ENCODE measurements at places on chromosomes 2 and 18.

- DNase-seq: no peak
Measured at GRCh38 chr2:18251486-18251885, 309.0 kb downstream of the RDH14 start.

DNA sequence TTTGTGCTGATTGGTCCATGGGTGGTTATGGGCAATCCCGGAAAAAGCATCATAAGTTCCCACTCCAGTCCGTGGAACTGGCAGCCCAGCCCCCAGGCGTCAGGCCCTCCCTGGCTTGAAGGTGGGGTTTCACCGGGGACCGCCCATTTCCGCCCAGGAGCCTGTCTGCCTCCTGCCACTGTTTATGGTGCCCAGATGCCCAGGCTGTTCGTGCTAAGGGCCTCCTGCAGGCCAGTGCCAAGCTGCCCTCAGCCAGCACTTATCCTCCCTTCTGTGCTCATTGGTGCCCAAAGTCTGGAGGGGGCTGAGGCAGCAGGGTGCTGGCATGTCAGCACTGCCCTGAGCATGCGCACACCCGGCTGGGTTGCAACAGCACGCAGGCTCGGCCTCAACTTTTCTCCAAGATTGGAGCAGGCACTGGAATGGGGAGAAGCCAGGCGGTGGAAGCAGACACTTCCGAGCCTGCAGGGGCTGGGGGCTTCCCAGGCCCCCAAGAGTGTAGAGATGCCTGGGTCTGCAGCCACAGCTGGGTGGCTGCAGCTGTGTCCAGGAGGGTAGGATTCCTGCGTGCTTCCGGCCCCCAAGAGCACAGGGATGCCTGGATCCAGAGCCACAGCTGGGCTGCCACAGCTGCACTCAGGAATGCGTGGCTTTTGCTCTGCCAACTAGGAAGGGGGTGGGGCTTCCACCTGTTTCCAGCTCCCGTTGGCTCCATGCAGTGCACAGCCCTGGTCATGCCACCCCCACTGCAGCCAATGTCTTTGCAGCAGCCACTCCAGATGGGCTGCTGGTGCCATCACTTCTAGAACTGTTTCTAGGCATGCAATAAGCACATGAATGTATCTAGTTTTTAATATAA, 74.0 kb downstream of the AGPS start:
- DNase-seq: no peak

DNA sequence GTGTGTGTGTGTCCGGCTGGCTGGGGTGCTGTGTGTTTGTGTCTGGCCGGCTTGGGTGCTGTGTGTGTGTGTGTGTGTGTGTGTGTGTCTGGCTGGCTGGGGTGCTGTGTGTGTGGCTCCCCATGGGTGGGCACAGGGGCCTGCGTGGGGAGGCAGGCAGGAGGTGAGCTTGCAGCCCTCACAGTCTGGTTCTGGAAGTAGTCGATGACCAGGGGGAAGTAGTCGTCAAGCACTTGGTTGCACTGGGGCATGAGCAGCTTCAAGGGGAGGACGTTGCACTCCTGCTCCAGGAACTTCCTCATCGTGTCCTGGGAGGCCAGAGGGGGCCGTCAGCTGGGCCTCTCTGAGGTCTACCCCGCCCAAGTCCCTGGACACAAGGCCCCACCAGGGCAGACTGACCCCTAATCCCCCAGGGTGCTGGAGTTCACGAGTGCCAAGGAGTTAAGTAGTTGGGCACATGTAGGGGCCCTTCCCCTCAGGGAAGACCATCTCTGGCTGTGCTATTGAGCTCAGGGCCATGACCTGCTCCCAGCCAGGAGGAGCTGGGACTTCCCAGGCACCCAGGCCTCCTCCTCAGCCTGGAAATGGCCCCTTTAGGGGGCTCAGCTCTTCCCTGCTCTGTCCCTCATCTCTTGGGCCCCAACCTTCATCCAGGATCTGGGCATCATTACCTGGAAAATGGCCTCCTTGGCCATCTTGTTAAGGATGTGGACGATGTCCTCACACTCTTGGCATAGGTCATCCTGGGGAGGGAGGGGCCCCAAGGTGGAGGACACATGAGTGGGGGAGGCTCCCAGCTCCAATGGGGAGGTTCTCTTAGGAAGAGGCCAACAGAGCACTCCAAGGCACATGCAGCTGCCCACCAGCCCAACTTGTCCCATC, 1.3 kb downstream of the SFTPB start:
- no peak for DNase-seq

DNA sequence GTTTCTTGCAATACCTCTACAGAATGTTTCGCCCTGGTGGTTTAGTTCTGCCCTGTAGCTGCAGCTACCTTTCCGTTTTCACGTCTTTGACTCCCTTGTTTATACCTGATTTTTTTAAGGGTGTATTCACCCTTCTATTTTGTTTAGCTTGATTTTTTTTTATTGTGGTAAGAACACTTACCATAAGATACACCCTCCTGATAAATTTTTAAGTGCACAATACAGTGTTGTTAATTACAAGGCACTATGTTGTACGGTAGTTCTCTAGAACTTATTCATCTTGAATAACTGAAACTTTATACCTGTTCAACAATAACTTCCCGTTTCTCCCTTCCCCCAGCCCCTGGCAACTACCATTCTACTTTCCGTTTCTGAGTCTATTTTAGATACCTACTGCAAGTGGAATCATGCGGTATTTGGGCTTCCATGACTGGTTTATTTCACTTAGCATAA, 48.9 kb upstream of the NABP1 start:
- DNase-seq: no peak

DNA sequence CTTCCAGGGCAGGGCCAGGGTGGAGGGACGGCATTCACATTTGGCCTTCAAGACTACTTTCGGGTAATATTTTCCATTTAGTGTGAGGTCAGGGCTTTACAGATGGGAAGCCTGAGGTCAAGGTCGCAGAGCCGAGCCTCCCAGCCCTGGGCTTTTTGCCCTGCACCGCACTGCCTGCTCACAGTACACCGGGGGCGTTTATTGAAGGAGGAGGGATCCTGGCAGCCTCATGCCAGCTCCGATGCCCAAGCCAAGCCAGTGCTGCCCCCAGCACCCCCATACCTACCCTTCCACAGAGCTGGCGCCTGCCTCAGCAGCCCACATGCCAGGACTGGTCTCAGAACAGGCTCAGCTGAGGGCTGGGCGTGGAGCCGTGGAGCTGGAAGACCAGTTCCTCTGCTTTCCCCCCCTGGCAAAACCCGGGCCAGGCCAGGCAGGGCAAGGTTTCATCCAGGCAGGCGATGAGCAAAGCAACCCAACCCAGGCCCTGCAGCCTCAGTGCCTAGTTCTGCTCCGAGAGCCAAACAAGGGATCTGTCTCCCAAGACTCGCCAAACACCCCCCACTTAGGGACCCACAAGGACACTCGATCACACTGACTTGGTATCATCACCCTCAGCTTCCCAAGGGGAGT, 11.9 kb downstream of the SDC1 start:
- no peak for DNase-seq

DNA sequence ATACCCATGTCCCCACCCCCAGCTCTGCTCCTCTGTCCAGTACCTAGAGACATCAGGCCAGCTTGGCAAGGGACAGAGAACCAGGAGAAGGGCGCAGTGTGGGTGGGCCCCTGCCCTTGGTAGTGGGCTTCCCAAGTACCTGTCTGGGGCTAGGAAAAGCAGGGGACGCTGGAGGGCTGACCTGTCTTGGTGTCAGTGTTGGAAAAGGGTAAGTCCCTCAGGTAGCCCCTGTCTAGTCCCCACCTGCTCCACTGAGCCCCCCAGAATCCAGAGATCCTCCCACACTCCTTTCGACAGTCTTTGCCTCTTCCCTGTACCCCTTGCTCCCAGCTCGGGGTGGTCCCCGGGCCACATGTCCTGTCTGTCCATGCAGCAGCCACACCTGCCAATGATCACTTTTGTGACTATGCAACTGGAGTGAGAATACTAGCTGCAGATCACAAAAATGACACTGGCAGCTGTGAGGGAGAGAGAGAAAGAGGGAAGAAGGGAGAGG, 14.6 kb downstream of the DNAJB2 start:
- DNase-seq: no peak

DNA sequence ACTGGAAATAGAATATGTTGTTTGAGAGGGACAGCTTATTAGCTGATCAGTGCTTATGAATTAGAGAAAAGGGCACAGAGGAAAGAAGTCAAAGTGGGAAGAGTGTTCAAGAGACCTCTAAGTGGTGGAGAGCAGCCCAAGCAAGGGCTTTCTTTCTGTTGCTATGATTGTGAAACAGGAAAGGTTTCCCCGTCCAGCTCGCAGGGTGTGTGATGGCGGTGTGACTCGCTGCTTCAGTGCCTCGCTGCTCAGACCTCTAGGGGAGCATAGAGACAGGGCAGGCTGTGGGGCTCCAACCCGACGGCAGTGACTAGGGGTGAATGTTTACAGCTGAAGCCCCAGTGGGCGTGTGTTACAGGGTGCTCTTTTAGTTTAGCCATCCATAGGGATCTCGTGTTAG, 166.5 kb upstream of the COPS8 start:
- no peak for DNase-seq

GRCh38 chr2:33277002-33277426, 199.4 kb upstream of the RASGRP3 start:
- no peak for DNase-seq

DNA sequence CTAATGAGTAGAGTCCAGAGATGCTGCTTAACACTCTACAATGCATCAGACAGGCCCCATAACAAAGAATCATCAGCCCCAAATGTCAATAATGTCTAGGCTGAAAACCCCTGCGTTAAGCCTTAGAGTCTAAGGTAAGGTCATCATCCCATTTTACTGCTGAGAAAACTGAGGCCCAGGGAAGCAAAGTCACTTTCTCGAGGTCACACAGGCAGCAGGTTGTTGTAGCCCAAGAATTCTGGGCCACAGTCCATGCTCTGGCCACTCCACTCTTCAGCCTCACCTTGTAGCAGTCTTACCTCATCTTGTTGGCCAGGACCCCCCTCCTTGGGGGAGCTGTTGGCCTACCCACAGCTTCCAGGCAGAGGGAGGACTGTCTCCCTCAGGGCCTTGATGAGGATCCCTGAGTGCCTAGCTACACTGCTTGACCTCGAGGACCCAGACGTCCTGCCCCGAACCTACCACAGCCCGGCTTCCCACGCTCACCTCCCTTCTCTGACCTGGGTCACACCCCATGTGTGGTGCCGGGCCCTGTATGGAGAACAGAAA, 54.4 kb downstream of the SMAD7 start:
- no peak for DNase-seq

Data from stimulated activated CD8-positive, alpha-beta memory T cell treated with anti-CD3 and anti-CD28 coated beads, Interleukin-2, amount 100 ng/mL, for 48 hours (primary cell).